ENCODE measurements at places on chromosomes 6 and 20.

DNA sequence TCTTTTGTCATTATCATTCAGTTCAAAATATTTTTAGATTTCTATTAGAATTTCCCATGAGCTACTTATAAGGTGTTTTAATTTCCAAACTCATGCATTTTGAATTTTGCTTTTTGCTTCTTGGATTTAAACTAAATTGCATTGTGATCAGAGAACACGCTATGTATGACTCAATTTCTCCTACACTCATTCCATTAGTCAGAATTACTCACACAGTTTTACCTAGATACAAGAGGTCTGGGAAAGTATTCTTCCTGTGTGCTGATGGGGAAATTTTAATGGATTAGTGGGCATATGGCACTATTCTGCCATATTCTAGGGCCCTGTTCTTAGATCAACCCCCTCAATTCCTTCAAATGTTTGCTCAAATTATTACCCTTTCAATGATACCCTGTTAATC is 49.9 kb upstream of the BMP5 start:
- DNase-seq, result no peak

GRCh38 chr6:105449756-105450390 is 47.0 kb upstream of the PREP start:
- DNase-seq, result no peak

GRCh38 chr6:23620911-23621401 is 505.1 kb upstream of the NRSN1 start:
- DNase-seq, result no peak

- no peak for DNase-seq
Measured at GRCh38 chr6:32668226-32668747, 1.8 kb upstream of the HLA-DQB1 start.

GRCh38 chr6:157516319-157517026 is 135.5 kb downstream of the ZDHHC14 start:
- DNase-seq, result no peak

GRCh38 chr6:106281088-106281487 is 44.5 kb downstream of the ATG5 start:
- no peak for DNase-seq
